LHCN-M2 (cell line): ENCODE measurements at places on chromosomes 3 and 15. TPM values are rescaled to one million over a fixed set of nuclear protein-coding genes. Genes with fewer than 3 reads are reported as not detected.
A peak's percentile ranks its signal among the peaks of the same experiment; 100 is the strongest.

GRCh38 chr3:120344349-120344748 lies 4.8 kb downstream of the LRRC58 start:
- DNase-seq = peak; percentile 66

DNA sequence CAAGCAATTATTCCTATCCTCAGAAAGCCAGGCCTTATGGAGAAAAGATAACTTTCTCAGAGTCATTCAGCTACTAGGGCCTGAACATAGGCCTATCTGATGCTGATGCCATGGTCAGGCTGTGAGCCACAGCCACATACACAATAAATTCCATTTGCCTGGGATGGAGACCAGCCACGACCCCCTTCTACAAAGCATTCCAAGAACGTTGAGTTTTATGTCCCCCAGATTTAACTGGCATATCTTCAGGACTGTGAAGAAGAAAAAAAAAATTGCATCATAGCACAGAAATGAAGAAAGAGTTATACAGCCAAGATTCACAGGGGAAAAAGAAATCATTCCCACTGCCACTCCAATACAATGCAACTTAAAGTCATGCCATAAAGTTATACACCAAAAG lies 100.0 kb downstream of the THBS1 start:
- no peak for DNase-seq

DNA sequence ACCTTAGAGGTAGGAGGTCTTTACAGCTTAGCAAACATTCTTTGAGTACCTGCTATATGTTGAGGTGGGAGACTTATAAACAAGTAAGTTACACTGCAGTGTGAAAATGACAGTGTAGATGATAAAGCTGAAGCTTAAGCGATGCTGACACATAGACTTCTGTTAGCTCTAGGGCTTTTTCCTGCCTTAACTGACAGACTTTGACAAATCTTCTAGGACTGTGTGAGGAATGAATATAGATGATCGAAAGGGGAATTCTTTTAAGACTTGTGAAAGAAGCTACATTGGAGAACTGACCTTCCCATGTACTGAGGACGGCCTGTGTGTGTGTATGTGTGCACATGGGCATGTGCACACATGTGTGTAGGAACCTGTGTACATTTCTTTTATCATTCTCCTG lies 22.7 kb downstream of the BOC start:
- no peak for DNase-seq

DNA sequence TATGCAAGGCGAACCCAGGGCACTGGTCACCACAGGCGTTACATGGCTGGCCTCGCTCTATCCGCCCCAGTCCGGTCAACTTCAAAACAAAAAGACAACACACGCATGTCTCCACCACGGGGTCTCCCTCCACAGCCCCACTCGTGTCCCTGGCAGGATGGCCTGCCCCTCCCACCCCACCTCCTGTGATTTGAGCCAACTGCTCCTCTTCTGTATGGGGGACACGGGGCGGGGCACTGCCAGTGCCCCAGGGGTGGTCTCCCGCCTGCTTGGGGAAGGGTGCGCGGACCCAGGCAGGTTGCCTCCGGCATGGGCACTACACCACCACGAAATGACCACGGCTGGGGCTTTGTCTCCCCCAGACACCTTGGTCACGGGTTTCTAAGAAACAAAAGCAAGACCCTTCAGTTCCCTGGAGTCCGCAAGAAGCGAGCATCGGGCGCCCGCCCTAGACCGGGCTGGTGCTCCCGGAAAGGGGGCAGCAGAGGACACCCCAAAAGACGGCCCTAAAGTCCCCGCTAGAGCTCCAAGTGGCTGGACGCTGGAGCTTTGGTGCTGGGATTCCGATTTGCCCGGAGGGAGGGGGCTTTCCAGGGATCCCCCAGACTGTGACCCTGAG lies 219.3 kb upstream of the PRICKLE2 start:
- no peak for DNase-seq

DNA sequence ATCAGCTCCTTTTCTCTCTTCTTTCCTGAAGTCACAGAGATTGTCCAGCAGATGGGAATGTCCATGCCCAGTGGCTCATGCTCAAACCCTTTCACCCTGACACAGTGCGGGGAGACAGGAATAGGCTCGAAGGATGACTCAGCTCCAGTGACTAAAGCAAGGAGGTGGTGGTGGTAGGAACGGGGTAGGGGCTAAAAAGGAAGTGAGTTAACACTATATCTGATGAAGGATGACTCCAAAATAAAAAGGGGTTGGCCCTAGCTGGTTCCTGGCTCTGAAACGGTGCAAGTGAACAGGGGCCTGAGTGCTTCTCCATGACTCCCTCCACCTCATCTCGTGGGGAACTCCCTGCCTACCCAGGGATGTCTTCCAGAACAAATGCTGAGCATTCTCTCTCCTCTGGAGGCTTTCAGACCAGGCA lies 167.4 kb upstream of the LPP start:
- DNase-seq = peak; percentile 92

DNA sequence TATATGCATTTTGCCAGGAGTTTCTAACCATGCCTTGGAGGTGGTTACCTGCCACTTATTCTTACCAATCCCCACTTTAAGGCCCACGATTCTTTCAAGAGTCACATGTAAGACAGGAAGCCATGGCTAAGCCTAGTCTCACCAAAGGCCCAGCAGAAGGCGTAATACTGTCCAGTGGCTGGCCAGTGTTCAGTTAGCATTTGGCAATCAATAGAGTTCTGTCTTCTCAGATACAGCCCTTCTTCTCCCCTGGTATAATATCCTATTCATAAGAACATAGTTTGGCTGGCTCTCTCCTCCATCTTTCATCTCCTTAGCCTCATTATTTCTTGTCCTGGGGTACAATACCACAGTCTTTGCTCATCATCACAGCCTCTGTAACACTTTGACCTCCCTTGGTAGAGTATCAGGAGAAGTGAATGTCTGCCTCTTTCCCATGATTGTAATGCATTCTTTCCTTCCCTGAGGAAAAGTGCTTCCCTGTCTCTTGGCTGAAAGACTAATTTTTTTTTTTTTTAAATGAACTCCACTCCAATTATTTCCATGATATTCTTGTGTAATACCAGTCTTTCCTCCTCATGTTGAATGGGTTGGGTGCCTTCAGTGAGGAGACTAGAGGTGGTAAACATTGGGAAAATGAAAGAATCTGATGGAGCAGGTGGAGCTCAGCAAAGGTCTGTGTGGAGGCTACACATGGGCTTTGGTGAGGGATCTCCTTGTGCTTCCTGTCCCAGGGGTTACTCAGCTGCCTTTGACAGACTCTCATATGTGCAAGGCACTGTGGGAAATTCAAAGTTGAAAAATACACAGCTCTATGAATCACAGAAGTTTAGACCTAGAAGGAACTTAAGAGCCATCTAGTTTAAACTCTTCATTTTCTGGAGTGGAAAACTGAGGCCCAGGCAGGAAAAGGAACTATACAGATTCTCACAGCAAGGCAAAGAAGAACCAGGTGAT lies 218.2 kb downstream of the P3H2 start:
- DNase-seq = no peak

- no peak for DNase-seq
Observed at GRCh38 chr15:92079047-92079446, 225.5 kb downstream of the SLCO3A1 start.

- DNase-seq = peak; percentile 69
Observed at GRCh38 chr3:97882975-97883598, 61.3 kb downstream of the CRYBG3 start.

- peak; percentile 62 for DNase-seq
Observed at GRCh38 chr15:35289024-35289617, 204.0 kb upstream of the NANOGP8 start.

DNA sequence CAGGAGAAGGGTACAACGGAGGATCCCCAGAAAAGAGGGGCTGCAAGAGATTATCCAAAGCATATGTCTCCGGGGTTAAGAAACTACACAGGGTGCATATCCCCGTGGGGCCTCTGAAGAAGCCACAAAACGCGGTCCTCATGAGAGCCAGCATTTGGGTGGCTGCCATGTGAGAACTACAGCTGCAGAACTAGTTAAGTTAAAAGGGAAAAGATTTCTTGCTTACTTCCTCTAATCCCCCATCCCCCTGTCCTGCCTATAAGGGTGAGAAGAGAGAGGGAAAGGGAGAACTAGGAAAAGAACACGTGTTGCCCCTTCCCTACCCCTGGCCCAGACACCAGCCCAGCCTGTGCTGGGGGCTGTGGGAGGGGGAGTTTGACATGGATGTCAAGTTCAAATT lies 70.4 kb upstream of the PCSK6 start:
- DNase-seq = no peak

DNA sequence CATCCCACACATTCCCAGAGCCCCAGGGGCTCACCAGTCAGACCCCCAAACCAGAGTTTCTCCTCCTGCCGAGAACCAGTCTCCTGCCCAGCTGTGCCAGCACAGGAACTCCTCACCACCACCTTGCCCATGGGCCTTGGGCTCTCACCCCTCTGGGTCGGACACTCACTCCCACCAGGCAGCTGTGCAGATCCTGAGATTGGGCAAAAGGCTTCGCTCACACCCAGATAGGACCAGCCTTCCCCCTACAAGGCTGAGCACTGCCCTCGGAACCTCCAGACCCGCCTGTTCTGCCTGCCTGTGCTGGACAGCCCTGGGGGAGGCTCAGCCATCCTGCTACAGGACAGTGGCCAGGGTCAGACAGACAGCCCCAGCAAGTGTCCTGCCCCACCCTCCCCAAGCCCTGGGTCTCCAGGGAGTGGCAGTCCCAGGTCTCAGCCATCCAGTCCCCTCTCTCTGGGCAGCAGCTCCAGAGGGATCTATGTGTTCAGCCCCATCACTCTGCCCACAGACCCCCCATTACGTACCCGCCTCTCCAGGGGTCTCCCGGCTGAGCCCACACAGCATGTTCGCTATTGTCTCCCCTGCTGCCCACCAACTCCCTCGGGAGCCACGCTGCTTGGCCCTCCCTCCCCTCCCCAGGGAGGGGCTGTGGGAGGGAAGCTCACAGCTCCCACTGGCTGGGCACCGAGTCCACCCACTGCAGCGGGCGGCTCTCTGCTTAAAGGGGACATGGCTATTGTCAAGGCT lies at the start of gene GRIP2:
Gene GRIP2 (minus strand): TSS at position 601 of the 750 bp plus-strand sequence. CDS start 34 bp downstream, at position 567.
- DNase-seq = no peak

- no peak for DNase-seq
Observed at GRCh38 chr15:41125063-41125669, 9.1 kb upstream of the INO80 start.

GRCh38 chr15:64696481-64696880 lies 78.9 kb downstream of the RBPMS2 start:
- no peak for DNase-seq

- no peak for DNase-seq
Observed at GRCh38 chr3:67733269-67733950, 79.0 kb upstream of the SUCLG2 start.

GRCh38 chr15:52227456-52227855 lies 36.3 kb upstream of the GNB5 start:
- DNase-seq = peak; percentile 80

- DNase-seq = no peak
Observed at GRCh38 chr3:71702131-71703024, 22.8 kb downstream of the EIF4E3 start.

DNA sequence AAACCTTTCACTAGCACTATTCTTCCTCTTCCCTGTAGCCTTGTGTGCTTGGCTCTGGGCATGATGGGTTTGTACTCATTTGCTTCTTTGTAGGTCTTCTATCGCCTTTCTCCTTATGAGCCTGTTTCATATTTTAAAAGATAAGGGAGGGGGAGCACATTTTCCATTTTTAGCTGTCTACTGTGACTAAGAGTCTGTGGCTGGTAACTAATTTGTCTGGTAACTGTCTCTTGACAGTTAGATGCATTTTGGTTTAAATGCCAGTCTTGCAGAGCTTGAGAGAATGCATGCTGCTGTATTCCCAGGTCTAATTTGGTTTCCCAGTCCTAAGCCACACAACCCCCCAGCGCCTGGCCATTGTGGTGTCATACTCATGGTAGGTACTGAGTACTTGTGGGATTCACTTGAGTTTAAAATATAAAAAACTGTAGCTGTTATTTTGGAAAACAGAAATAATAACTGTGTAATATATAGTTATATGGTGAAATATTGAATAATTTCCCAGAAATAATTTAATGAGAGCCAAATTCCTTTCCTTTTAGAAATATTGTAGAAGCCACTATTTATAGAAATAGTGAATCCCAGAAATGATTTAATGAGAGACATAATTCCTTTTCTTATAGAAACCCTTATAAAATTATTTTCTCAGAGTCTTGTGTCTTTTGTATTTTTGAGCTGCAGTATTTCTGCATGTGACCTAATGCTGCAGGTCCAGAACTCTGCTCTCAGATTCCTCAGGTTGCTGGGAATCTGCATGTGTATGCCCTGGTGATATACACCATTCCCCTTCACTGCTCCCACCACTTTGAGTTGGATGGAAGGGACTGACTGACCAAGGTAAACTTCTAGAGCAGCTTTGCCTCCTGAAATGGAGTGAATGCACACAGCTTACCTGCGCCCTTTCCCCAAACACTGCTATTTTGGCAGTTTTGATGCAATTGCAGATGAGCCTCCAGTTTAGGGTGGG lies 13.9 kb upstream of the GPR171 start:
- DNase-seq = no peak

DNA sequence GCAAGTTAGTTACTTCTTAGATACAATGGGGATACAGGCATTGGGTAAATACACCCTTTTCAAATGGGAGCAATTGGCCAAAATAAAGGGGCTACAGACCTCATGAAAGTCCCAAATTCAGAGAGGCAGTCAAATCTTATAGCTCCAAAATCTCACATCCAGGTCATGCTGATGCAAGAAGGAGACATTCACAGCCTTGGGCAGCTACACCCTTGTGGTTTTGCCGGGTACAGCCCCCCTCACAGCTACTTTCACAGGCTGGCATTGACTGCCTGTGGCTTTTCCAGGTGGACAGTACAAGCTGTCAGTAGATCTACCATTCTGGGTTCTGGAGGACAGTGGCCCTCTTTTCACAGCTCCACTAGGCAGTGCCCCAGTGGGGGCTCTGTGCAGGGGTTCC lies 17.5 kb upstream of the PLSCR1 start:
- DNase-seq = no peak

- no peak for DNase-seq
Observed at GRCh38 chr3:123593381-123593780, 8.5 kb upstream of the HACD2 start.

GRCh38 chr15:82945326-82945725 lies 7.2 kb downstream of the HOMER2 start:
- DNase-seq = no peak

GRCh38 chr3:61628636-61629035 lies 67.3 kb downstream of the PTPRG start:
- DNase-seq = no peak

DNA sequence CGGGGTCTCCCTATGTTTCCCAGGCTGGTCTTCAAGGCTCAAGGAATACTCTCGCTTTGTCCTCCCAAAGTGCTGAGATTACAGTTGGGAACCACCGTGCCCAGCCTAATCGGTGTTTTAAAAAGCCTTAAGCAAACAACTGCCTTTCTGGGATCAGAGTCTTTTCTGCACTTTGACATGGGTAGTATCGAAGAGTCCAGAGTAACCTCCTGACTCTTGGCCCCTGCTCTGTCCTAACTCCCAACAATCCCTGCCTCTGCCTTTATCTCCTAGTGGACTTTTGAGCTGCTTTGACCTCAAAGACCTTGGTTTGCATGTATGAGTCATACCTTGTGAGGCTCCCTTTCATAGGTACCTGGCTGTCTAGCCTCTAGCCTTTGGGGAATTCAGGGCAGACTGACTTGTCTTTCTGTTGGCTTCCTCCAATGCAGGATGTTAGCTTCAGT lies 21.0 kb upstream of the HACD2 start:
- peak; percentile 56 for DNase-seq

The PIGBOS1 gene
- 7.0 and 15.0 TPM in 2 replicates for total RNA-seq

The GAP43 gene
- total RNA-seq = 0.23 and 0.45 TPM in 2 replicates

The FAM3D gene
- total RNA-seq = not detected in 2 replicates

The FBN1 gene
- 109 and 128 TPM in 2 replicates for total RNA-seq

The DUOX1 gene
- total RNA-seq = under 0.01 and 0.06 TPM in 2 replicates

The UNC13C gene
- total RNA-seq = 0.06 and 0.11 TPM in 2 replicates

The CCR3 gene
- total RNA-seq = not detected in 2 replicates

The TMEM212 gene
- total RNA-seq = not detected in 2 replicates

The TIMP4 gene
- 0.46 and 0.51 TPM in 2 replicates for total RNA-seq

The LDHAL6B gene
- total RNA-seq = not detected in 2 replicates

The PRRT3 gene
- total RNA-seq = 1.4 and 2.5 TPM in 2 replicates

The SENP8 gene
- 2.8 and 3.7 TPM in 2 replicates for total RNA-seq

The ANKRD63 gene
- total RNA-seq = not detected in 2 replicates
